Hematopoietic multipotent progenitor cell treated with erythropoietin and hydrocortisone succinate and interleukin-3 and kit ligand, for 4 days (in vitro differentiated cells): ENCODE measurements at places on chromosomes 1 and 21.

DNA sequence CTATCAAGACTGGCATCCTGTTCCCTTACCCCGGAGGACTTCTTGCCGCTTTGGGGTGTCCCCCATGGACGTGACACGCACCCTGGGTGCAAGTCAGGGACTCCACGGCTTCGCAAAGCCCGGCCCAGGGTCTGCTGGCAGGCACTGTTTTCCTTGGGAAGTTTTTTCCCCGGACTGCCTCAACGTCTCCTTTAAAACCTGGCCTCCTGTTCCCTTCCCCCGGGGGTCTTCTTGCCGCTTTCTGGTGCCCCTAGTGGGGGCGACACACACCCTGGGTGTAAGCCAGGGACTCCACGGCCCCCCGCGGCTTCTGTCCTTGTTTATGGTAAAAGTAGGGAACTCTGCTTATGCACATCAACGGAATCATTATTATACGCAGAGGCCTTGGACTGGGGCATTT lies 136.6 kb downstream of the LIPI start:
- no peak for DNase-seq

DNA sequence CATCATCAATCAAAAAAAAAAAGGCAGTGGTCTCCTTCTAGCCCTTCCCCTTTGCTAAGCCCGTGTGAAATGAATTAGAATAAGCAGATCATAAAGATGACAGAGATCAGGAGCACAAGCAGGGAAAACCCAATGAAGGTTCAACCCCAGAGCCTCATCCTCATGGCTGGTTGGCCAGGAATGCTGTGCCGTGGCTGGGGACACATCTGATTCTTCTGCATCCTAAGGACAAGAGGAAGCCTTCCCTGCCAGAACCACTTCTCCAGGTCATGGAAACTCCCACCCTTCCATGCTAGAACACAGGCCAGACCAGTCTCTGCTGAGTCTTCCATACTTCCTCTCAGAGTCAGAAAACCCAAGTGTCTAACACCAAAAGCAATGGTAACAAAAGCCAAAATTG lies 81.1 kb downstream of the CSMD2 start:
- DNase-seq, result no peak

DNA sequence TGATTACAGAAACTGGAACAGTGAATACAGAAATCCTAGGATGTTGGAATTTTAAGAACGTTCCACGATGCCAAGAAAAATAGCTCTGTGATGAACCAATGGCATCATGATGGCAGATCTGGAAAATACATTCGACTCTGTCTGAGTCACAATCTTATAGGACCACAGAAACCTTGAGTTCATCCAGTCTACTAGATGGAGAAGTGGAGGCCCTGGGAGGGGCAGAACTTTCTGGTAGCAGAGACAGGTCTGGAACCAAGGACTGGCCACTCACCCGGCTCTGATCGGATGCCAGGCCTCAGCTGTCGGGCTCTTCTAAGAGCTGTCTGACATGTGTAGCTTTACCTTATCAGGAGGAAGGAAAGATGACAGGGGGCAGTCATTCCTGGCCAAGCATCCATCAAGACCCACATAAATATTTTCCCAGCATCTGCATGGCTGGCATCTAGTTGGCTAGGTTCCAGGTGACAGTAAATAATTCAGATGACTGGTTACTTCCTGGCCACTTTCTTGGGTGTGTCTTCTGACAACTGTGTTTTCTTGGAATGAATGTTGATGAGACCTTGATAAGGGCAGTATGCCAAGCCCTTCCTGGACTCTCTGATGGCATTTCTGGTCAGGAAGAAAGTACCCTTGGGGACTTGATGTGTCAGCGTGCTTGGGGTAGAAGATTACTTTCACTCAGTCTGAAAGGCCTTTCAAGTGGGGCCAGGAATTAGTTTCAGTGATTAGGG lies 72.6 kb upstream of the TRABD2B start:
- no peak for DNase-seq

DNA sequence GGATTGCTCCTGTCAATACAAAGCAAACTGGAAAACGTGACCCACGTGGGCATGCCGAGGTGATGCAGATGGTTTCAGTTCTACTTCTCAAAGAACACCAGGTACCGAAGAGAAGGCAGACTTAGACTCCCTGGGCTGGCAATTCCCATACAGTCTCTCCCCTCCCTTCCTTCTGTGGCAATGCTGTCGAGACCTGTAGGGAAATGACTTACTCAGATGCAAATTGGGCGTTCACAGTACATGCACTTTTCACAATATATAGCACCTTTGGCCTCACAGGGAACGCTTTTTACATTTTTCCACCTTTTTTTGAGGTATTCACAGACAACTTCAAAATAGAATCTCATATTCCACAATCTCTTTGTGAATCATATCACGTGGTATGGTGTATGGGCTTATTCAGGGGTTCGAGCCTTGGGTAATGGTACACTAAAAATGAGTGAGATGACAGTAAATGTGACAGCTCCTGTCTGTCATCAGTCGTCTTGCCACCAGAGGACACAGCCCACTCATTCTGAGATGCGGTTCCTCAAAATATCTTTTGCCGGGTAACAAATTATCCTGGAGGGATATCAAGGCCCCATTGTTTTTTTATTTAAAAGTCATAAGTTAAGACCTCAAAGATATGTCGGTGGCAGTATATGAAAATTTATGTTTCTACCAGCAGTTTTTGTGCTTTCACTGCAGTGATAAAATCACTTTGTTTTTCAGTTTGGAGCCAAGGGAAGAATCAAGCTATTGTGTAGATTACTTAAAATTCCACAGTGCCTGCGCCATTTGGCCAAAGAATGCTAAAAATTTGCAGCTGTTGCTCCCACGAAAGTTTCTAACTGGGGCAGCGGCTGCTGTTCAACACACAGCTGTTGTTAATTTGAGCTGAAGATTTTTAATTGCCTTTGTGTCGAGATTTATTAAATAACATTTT lies 168.4 kb downstream of the ZZZ3 start:
- DNase-seq, result no peak

GRCh38 chr1:9809100-9809510 lies 14.7 kb downstream of the CLSTN1 start:
- no peak for DNase-seq

DNA sequence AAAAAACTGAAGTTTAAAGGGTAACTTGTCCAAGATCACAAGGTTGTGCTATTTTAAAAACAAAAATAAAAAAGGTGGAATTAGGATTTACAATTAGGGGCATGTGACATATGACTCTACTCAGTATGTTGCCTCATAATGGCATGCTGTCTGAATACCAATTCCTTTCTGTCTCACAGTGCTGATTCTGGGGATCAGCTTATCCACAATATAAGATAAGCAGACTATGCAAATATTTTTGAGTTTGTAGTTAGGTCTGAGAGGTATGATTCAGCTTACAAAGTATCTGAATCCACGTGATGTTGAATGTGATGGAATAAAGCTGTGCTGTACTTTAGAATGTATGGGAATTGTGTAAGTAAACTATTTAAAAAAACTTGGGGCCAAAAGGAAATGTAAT lies 216.6 kb downstream of the HHIPL2 start:
- DNase-seq, result no peak

- DNase-seq, result no peak
These were observed 596 bp upstream of the TCEA3 start for GRCh38 chr1:23425193-23425494.

DNA sequence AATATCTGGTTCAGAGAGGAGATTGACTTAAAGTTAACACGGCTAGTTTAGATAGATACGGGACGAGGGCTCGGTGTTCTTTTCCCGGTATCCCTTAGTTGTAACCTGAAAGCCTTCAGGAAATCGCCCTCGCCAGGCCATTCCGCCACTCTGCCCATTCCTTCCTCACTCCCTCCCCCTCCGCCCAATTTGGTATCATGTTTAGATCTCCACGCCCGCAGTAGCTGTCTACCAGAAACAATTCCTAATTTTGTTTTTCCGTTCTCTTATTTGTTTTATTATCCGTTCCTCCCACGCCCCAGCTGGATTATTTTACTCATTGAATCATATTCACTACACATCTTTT lies 685 bp upstream of the VAMP4 start:
- DNase-seq, result peak; percentile 73

DNA sequence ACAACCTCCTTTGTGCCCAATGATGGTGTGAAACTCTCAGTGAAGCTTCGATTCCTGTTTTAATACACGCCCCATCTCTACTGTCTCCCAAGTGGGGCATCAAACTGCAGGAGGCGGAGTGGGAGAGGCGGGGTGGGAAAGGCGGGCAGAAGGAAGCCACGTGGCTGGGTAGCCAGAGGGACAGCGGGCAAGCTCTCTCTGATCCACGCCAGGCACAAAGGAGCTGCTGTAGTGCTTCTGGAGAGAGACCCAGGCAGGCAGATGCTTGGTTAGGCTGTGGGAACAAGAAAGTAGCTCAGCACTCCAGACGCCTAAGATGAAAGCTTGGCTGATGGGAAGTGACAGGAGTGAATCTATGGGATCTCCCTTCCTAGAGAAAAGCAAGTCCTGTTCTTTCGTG lies 25.7 kb downstream of the TRIM67 start:
- no peak for DNase-seq

GRCh38 chr1:61931587-61932279 lies 189.5 kb downstream of the PATJ start:
- DNase-seq, result no peak

DNA sequence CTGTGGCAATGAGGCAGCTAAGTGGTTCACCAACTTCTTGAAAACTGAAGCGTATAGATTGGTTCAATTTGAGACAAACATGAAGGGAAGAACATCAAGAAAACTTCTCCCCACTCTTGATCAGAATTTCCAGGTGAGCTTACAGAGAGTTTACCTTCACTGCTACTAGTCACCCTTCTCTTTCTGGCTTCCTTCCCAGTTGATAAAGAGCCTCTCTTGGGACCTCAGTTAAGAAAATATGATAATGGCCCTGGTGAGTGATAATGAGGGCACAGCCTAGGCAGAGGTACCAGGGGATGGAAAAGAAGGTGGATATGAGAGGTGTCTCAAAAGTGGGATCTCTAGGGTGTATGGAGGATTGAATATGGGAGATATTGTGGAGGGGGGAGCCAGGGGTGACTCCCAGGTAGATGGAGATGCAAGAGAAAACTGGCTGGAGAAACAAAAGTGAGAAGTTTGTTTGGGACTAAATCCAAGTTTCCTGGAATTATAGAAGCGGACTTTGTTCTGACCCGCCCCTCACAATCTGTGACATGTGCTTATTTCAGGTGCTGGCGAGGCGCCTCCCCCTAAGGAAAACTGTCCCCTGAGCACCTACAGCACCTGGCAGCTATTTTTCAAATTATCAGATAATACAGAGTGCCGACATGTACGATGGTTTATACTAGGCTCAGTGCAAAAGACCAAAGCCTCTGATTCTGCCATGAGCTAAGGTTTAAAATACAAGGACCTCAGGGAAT lies 13.7 kb downstream of the MTARC2 start:
- DNase-seq, result no peak

DNA sequence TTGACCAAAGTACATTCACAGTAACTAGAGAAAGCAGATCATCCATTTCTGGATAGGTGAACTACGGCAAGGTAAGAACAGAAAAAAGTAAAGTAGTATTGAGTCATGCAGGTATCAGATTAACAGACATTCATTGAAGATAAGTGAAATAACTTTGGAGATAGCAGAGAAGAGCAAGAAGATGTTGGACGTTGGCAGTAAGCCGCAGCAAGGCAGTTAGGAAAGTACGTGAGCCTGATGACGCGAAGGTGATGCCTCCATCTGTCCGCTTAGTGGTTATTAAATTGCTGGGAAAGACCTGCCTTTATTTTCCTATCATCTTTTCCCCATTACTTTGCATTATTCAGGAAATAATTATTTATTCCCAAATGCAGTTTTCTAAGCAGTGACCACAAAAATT lies 24.9 kb upstream of the KIAA1614 start:
- no peak for DNase-seq

GRCh38 chr1:179016706-179017382 lies 8.8 kb upstream of the FAM20B start:
- peak; percentile 97 for DNase-seq
